ENCODE measurements at places on chromosomes 3 and 15.

GRCh38 chr3:134807189-134807588 lies 12.1 kb downstream of the EPHB1 start:
- DNase-seq = no peak

GRCh38 chr3:191302451-191302850 lies 26.7 kb upstream of the CCDC50 start:
- DNase-seq = no peak

DNA sequence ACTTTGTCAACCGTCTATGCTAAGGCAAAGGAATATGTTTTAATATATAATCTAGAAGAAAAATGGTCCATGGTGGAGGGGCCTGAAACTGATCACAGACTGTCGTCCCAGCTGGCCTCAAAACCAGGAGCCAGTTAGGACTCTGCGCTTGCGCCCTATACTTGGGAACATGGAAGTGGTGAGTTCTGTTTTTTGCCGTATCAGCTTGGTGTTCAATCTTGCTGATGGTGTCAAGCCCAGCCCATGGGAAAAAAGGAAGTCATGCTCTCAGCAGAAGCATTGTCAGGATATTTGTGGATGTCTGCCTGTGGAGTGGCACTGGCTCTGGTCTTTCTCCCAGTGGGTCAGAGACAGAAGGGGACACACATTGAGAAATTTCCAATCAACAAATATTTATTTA lies 342.0 kb upstream of the CTDSPL start:
- no peak for DNase-seq

DNA sequence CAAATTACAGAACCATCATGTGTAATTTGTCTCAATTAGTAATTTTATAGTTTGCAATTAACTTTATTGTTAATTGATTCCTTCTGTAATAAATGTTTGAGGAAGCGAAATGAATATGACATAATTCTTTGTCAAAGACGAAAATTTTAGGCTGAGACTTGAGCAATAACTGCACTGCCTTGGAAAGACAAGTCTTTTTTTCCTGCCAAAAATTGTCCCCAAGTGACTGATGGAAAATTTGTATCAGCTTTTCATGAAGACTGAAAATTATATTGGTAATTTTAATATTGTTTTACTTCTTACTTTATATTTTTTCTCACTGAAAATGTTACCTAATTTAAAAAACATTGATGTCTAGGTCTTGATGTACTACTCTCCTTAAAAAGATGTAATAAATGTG lies 622.6 kb downstream of the NLGN1 start:
- no peak for DNase-seq

- no peak for DNase-seq
Measured at GRCh38 chr3:184687363-184688015, 24.4 kb downstream of the MAGEF1 start.
